Pancreas (tissue), 10 donors: ENCODE measurements at places on chromosomes 4 and X. TPM values are rescaled to one million over a fixed set of nuclear protein-coding genes. Genes with fewer than 3 reads are reported as not detected.

DNA sequence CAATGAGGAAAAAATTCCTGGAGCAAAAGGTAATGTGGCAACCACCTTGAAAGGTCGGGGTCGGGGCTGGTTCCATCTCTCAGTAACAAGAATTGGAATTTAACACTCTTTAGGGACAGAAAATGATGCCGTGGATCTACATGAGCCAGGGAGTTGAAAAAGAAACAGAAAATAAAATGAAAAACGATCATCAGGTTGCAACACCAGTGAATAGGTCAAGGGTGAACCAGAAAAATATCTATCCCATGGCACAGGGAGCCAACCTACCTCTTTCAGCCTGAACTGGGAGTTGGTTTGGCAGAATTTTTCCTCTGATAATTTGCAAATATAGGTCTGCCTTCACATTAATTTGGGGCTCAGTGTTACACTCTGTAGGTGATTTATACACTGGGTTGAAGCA, 93.7 kb downstream of the C4orf33 start:
- DNase-seq = no peak

DNA sequence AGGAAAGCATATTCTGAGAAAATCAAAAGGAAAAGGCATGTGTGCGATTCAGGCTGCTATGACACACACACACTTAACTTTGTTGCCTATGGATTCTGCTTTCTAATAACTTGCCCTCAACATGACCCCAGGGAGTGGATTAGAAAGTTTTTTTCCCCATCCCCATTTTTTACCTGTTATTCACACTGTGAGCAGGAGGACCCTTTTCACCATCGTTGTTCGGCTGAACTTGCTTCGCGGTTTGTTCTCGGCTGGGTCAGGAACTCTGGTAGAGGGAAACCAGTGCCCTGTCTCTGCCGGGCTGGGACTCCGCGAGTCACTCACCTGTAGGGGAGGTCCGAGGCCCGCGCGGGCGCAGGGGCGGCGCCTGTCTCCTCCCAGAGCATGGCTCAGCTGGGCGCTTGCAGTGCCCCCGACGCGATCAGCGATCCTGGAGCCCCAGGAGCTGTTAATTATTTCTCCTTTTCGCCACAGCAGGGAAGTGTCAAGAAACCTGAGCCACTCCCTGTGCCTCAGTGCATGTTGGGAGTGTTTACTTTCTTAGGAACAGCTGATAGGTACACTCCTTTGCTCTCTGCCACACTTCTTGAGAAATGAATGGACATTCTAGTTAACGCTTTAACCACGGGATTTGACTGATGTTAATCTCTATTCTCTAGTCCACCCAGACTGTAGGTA, at the start of gene RASSF6:
RASSF6 (minus strand) TSS at position 322 of the 678 bp plus-strand sequence. CDS start 8,641 bp downstream, outside the sequence.
- DNase-seq = peak; percentile 85

SMAD1 gene
- 11.4 TPM for total RNA-seq

- DNase-seq = no peak
These were observed 17.2 kb downstream of the DHRSX start for GRCh38 chrX:2483398-2484060.

DNA sequence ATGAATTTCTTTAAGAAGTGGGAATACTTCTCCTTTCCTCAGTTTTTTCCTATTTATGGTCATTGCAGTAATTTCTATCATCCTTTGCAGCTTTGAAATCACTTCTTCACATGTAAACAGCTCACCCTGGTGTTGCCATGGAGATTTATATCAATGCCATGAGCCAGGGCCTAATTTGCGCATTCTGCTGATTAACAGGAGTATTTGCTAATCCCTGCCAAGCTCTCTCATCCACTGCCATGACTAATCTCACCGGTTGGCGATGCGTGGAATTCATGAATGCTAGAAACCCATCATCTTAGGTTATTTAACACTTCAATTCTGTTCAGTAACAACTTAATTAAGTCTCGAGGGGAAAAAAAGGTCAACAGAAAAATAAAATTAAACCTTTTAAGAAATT, 11.8 kb upstream of the FGF13 start:
- no peak for DNase-seq

GRCh38 chr4:89171176-89171805, 60.0 kb downstream of the TIGD2 start:
- DNase-seq = no peak

DNA sequence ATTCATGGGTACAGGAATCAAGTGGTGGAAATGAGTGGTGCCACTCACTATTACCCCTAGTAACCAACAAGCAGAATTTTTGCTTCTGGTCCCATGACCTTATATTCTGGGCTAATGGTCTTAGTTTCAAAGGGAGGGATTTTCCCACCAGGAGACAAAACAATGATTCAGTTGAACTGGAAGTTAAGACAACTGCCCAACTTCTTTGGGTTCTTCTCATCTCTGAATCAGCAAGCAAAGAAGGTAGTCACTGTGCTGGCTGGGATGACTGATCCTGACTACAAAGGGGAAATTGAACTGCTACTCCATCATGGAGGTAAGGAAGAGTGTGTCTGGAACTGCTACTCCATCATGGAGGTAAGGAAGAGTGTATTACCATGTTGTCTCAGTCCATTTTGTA, 87.2 kb downstream of the IL13RA2 start:
- no peak for DNase-seq

DNA sequence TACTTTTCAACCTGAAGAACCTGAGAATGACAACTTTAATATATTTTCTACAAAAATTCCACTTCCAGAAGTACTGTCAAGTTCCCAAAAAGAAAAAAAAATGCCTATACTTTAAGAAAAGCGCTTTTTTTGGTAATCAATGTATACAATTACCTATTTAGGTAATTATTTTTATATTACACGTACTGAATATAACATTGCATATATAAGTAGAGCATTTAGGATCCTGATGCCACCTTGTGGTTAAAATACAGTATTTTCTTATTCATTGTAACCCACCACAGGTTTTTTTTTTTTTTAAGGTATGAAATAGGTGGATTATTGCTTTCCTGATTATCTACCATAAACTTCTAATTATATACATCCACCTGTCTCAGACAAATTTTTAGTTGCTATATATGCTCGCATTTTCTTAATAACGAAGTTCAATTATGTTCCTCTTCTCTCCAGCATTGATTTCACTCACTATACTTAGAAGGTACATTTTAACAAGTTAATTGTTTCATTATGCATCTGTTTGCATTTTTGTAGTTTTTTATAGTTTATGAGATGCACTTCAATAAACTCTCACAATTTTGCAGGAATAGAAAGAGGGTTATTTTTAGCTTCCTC, 5.2 kb downstream of the MAP9 start:
- no peak for DNase-seq

- DNase-seq = no peak
These were observed 31.5 kb upstream of the HPGD start for GRCh38 chr4:174553828-174554227.

GRCh38 chrX:84133023-84133422, 55.0 kb downstream of the RPS6KA6 start:
- DNase-seq = no peak

SSX4B gene
- total RNA-seq = not detected

ALAS2 gene
- total RNA-seq = 0.19 TPM

- no peak for DNase-seq
These were observed 83.8 kb downstream of the CCKAR start for GRCh38 chr4:26406346-26406975.

TTC29 gene
- total RNA-seq = not detected

GRCh38 chr4:154329939-154330338, 161.7 kb downstream of the DCHS2 start:
- no peak for DNase-seq

DNA sequence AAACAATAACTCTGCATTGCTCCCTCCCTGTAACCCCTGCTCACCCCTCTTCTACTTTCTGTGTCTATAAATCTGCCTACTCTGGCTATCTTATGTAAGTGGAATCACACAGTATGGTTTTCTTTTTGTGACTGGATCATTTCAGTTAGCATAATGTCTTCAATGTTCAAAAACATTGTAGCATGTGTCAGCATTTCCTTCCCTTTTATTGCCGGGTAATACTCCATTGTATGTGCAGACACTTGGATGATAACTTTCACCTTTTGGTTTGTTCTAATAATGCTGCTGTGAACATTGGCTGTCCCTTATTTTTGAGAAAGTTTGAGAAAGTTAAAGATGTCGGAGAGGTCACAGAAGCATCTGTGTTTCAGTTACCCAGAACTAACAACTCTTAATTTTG, 60.6 kb upstream of the TLR2 start:
- no peak for DNase-seq

GRIA3 gene
- 1.9 TPM for total RNA-seq

DNA sequence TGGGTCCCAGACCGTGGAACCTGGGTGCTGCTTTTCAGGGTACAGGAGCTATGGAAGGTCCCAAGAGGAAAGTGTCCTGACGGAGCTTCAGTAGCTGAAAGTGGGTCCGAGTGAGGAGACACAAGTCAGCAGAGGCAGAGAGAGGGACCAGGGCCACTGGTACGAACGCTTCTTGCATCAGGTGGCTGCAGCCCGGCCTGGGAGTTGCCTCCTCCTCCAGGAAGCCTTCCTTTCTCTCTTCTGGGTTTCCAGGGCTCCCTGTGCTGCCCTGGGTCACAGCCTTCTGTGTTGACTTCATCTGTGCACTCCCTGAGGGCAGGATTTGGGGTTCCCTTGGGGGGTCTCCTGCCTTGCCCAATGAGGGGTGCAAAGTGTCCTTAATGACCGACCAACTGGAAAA, 94.5 kb downstream of the SORCS2 start:
- DNase-seq = no peak

- no peak for DNase-seq
These were observed 4.0 kb downstream of the TRPC5 start for GRCh38 chrX:112078606-112079005.

DNA sequence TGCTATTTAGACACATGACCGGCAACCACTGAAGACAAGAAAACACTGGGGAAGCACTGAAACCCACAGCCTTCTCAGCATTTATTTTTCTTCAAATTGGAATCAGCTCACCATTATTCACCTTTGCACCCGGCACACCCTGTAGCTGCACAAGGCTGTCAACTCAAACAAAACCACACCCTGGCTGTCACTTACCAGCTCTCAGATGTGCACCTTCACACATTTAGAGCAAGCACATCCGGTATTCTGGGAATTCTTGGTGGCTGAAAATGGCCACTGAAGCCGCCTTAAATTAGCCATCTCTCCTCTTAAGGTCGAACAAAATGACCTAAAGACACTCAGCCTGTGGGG, 5.9 kb downstream of the ZFYVE28 start:
- DNase-seq = no peak

- no peak for DNase-seq
These were observed 35.7 kb downstream of the DIPK2B start for GRCh38 chrX:45164995-45165394.

GRCh38 chrX:122238801-122239200, 945.3 kb upstream of the GRIA3 start:
- DNase-seq = no peak

GRCh38 chrX:72685810-72686456, 28.2 kb downstream of the PHKA1 start:
- no peak for DNase-seq

TSPAN6 gene
- total RNA-seq = 8.6 TPM

DNA sequence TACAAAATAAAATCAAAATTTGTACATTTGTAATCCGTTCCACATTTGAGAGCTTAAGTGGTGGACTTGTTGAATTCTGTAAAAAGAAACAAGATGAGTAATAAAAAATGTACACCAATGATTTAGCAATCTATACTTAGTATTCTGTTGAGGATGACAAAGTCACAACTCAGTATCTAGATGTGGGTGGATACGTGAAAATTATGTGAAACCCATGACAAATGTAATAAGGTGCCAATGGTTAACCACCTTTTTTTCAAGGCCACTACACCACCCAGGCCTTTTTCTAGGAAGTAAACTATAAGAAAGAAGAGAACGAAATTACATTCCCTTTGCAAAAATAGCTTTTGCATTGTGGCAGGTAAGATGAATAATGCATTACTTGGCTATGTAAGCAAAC, 77.0 kb downstream of the ATP8A1 start:
- no peak for DNase-seq

GABRG1 gene
- total RNA-seq = not detected

DNA sequence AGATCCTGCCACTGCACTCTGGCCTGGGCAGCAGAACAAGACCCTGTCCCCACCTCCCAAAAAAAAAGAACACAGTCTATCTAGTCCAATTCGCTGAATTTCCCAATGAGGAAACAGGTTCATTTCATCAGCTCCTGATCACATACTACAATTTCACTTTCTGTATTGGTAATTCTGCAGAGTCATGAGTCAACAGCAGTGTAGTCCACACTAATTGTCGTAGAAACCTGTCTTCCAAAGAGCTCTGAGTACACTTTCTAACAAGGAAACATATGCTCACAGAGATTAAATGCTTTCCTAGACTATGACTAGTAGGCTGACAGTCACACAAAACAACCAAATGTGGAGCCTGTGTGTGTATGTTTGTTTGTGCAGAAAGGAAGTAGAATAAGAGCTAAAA, 91.9 kb downstream of the GPC4 start:
- no peak for DNase-seq

DNA sequence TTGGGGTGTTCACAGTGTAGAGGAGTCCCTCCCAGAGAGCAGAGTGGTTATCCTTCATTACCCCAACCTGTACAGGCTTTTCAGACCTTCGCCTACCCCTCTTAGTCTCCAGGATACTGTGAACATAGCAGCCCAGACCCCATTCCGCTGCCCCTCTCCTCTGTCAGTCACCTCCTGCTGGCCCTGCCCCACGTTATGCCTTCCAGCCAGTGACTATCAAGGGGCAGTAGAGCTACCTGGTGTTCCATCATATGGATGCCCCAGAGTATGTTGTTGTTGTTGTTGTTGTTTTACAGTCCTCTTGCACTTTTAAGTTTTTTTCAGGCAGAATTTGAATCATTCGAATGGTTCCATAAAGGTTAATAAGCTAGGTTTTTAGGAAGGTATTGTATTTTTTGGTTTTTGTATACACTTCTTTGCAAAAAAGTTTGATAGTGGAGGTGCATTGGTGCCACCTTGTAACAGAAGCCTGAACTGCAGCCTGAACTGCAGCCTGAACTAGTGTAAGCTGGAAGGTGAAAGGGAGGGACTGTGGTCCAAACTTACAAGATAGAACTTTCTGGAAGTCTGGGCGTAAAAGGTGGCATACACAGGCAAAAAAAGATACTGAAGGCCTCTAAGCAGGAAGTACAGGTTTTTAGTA, 101.4 kb upstream of the RAB40AL start:
- DNase-seq = no peak

GRCh38 chrX:41108007-41108406, 22.8 kb downstream of the USP9X start:
- no peak for DNase-seq

DNA sequence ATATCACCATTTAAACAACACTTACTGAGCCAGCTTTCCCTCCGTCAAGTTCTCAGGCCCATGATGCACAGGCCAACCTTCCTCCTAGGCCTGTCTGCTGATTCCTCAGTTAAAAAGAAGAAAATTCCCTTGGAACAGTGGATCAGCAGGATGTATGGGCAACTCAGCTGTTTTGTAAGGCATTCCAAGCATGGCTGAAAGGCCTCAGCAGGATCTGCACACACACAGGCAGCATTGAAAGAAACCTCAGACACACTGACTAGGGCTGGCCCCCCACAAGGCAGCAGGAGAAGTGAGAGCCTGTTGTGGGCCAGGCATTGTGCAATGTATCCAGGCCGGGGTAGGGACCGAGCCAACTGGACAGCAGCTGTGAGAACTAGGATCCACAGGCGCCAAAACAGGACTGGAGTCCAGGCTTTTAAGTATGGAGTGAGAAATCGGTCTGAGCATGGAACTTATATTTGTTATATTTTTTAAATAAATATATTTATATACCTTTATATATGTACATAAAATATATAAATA, 171.4 kb downstream of the NWD2 start:
- no peak for DNase-seq

AVPR2 gene
- total RNA-seq = 0.46 TPM
